ENCODE measurements at places on chromosomes 5 and 9.

DNA sequence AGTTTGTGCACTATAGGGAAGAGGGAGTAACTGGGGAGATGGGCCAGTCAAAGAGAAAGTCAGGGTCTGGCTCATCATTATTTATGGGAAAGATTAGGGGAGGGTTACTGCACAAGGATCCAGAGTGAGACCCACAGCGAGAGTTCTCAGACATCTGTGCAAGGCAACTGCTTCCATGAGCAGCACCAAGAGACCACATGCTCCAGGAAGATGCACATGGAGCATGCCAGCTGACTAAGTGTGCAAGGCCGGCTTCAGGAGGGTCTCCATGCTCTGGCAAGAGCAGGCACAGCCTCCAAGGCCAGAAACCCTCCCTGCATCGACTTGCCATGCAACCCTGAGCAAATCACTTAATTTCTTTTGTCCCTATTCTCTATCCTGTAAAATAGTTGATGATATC, 616.9 kb downstream of the CSNK1G3 start:
- DNase-seq: no peak

- peak; percentile 72 for DNase-seq
Measured at GRCh38 chr5:96146675-96147074, 185.0 kb upstream of the ELL2 start.

GRCh38 chr5:126591549-126591948, 3.5 kb downstream of the ALDH7A1 start:
- DNase-seq: no peak

GRCh38 chr9:98210435-98210834, 18.0 kb upstream of the CORO2A start:
- no peak for DNase-seq

Measured in erythroblast (primary cell).